ENCODE measurements at places on chromosomes 7 and 10. TPM values are rescaled to one million over a fixed set of nuclear protein-coding genes. Genes with fewer than 3 reads are reported as not detected.

DNA sequence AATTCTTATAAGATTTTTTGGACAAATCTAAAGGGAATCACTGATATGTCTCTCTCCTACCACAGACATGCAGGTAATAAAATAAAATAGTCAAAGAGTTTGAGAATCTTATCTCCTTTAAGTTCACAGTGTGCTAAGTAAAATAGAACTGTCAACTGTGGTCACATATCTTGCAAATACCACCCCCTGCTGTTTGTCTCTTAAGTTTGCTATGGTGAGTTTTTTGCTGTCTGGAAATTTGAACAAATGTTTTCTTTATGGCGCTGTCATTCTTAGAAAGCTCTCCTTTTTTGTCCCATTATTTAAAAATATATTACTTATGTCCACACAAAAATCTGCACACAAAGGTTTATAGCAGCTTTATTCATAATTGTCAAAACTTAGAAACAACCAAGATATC is 19.6 kb downstream of the GIMAP5 start:
- no peaks in the 10 kb centered on the region for H3K4me1 ChIP-seq
- no peak for DNase-seq
- no peak overlapping the region for H3K27ac ChIP-seq
- H3K4me3 ChIP-seq = no peak overlapping the region
- no peaks in the 10 kb centered on the region for H3K27me3 ChIP-seq
- H3K36me3 ChIP-seq = no peaks in the 10 kb centered on the region

GSTO2 gene
- 1.7 TPM for total RNA-seq

- no peaks in the 10 kb centered on the region for H3K27me3 ChIP-seq
- DNase-seq = no peak
- H3K36me3 ChIP-seq = no peaks in the 10 kb centered on the region
- no peaks in the 10 kb centered on the region for H3K4me1 ChIP-seq
- H3K27ac ChIP-seq = no peak overlapping the region
Measured at GRCh38 chr10:17406036-17406834, 48.2 kb downstream of the ST8SIA6 start.

DNA sequence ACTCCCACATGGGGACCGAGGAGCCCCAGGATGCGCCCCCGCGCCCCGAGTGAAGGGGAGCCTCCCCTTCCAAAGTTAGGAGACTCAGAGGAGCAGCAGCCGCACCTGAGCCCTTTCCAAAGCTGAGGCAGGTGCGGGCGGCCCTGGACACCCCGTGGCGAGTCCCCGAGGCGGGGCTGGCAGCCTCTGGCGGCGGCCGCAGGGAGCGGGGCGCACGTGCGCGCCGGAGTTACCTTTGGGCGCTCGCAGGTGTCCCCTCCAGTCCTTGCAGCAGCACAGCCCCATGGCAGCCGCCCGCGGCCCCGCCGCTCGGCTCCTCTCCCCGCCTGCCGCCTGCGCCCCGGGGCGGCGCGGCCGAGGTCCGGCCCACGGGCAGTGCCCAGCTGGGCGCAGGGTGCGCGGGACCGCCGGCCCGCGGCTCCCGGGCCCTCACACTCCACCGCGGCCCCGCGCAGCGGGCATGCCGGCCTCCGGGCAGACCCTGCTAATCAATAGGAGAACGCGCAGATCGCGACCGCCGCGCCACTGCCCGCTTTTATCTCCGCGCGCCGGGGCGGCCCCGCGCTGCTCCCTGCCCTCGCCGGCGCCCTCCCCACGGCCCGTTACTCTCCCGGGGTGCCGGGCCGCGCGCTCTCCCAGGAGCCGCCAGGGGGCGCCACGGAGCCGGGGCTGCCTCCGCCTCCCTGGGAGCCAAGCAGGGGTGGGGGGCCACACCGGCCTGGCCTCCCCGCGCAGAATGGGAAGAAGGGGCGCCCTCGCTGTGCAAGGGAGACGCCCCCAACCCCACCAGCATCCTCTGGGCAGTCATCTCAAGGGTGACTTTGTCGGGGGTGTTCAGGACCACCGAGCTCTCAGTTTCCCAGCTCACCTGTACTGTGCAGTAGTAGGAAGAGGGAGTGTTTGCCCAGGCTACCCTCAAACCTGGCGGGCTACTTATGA is 80.8 kb downstream of the ARHGAP22 start:
- no peak for DNase-seq
- H3K27me3 ChIP-seq = no peaks in the 10 kb centered on the region
- H3K27ac ChIP-seq = no peak overlapping the region
- H3K4me1 ChIP-seq = no peaks in the 10 kb centered on the region

PIK3AP1 gene
- 10.1 TPM for total RNA-seq

DNA sequence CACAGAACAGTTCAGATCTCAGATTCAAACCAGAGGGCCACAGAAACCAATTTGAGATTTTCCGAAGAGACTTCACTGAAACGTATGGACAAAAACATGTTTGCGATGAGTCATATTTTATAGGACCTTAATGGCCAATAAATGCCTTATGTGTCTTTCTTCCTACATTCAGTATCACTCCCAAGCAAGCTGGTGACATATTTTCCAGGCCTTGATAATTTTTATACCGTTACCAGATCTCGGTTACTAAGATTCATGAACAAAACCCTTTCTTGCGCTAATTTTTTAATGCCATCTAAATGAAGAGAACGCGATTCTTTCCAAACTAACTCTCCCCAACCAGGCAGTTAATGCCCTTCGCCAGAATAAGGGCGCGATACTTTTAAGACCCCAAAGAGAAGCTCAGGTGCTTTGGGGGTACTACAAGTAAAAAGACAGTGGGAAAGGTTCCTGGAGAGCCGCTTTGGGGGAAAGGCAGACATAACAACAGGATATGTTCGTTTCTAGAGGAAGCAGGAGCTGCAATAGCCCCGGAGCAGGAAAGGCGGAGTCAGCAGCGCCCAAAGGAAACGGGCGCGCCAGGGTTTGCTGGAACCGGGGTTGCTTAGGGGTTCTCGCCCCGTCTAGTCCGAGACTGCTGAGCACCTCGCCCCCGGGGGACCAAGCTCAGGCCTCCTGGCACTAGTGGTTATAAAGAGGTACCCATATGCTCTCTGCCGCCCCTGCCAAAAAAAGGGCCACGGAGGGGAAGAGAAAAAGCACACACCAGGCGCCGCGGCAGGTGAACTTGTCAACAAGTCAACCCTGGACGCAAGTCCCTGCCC is 884 bp downstream of the ICA1 start:
- H3K4me3 ChIP-seq = no peak overlapping the region
- no peaks in the 10 kb centered on the region for H3K4me1 ChIP-seq
- peak; percentile 62 for DNase-seq
- H3K36me3 ChIP-seq = no peaks in the 10 kb centered on the region
- H3K27ac ChIP-seq = no peak overlapping the region

GRCh38 chr7:140229591-140230515 is 53.1 kb upstream of the KDM7A start:
- no peaks in the 10 kb centered on the region for H3K27me3 ChIP-seq
- H3K36me3 ChIP-seq = no peaks in the 10 kb centered on the region
- no peaks in the 10 kb centered on the region for H3K4me1 ChIP-seq
- no peak overlapping the region for H3K27ac ChIP-seq
- DNase-seq = no peak

GRCh38 chr10:114472877-114473253 is 68.6 kb upstream of the AFAP1L2 start:
- no peaks in the 10 kb centered on the region for H3K4me1 ChIP-seq
- no peaks in the 10 kb centered on the region for H3K36me3 ChIP-seq
- H3K27ac ChIP-seq = no peak overlapping the region
- DNase-seq = no peak
- no peak overlapping the region for H3K4me3 ChIP-seq
- no peaks in the 10 kb centered on the region for H3K27me3 ChIP-seq

DNA sequence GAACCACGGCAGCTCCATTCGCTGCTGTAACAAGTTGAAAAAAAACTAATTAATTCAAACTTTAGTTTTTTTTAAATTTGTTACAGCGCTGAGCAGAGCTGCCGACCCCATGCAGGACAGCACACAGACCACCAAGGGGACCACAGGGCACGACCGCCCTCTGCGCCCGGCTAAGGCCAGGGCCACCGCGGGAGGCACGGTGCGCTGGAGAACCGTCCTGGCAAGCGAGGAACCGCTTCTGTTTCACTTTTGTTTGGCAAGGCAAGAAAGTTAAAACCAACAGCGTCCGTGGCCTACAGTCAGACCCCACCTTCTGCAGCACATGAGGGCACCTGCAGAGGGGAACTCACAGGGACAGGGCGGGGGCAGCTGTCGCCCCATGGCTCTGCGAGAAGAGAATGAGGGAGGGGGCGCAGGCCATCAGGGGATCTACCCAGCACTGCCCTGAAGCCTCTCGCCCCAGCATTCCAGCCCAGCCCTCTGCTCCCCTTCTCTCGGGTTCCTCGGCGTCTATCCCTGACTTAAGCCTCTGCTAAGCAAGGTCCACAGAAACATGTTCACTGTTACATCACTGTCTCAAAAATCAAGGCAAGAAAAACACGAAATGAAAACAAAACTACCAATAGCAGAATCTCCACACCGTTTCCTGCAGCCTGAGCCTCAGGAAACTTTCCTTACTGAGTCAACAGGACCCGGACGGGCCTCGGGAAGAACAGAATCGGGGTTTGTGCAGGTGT is 204.4 kb downstream of the DIP2C start:
- no peak overlapping the region for H3K27ac ChIP-seq
- peak overlapping the region; percentile 7 for H3K4me3 ChIP-seq
- H3K36me3 ChIP-seq = no peaks in the 10 kb centered on the region
- no peaks in the 10 kb centered on the region for H3K27me3 ChIP-seq
- no peaks in the 10 kb centered on the region for H3K4me1 ChIP-seq
- DNase-seq = no peak
